ENCODE measurements at places on chromosomes 7 and 10.

DNA sequence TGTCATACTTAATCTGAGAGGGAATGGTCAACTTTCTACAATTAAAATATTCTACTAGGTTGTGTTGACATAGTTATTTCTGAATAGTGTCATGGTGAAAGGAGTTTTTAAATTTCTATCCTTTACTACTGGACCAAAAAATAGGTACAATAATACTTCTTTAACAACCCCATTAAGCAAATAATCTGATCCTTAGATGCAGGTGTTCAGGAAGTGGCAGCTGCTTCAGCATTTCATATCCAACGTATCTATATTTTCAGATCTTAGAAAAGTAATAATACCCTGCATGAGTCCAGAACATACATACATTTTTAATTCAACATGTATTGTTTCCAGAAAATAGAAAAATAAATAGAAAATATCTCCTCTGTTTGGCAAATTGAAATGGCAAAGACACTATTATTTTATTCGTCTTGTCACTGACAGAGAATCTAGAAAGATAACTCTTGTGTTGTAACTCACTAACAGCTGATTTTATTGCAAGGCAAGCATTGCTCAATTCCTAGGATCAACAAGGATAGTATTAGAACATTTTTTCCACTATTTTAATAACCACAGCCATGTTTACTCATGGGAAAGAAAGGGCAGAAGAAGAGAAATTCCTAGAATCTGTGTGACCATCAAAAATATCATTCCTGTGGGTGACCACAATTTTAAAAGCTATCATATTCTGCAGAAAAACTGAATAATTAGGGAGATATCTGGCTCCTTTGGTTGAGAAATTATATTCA, 159.3 kb upstream of the CNTNAP2 start:
- H3K4me1 ChIP-seq = no peaks in the 10 kb centered on the region
- H3K36me3 ChIP-seq = no peaks in the 10 kb centered on the region
- no peak overlapping the region for H3K4me3 ChIP-seq
- no peak for DNase-seq

DNA sequence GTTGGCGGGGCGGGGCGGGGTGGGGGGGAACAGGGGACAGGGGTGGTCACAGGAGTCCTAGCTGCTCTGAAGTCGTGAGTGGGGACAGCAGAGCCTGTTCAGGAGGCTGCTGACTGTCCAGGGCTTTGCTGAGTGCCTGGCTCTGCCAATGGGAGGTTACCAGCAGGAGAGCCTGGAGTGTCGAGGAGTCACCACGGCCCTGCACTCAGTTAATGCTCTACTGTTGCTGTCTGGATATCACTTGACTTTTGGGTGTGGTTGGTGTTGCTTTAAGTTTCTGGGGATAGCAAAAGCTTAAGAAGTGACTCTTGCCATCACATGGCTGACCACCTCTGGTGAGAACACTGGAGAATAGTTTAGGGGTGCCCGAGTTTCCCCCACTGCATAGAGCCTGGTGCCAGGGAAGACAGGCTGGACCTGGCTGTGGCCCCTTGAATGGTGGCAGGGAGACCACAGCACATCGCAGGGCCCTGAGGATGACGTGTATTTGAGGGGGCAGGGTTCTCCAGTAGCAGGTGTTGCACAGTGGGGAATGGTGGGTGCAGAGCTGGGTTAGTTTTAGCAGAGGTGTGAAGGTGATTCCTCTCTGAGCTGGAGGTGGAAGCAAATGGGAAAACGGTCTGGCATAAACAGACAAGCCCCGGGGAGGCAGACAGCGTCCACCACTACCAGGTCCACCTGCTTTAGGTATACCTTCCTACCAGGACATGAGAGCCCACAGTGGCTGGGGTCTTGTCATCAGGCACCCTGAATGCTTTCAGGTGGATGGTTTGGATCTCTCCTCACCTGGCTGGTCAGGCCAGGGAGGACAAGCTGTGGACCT, 54.2 kb upstream of the CAMK2B start:
- no peaks in the 10 kb centered on the region for H3K4me1 ChIP-seq
- DNase-seq = no peak
- no peak overlapping the region for H3K27ac ChIP-seq
- no peaks in the 10 kb centered on the region for H3K36me3 ChIP-seq

DNA sequence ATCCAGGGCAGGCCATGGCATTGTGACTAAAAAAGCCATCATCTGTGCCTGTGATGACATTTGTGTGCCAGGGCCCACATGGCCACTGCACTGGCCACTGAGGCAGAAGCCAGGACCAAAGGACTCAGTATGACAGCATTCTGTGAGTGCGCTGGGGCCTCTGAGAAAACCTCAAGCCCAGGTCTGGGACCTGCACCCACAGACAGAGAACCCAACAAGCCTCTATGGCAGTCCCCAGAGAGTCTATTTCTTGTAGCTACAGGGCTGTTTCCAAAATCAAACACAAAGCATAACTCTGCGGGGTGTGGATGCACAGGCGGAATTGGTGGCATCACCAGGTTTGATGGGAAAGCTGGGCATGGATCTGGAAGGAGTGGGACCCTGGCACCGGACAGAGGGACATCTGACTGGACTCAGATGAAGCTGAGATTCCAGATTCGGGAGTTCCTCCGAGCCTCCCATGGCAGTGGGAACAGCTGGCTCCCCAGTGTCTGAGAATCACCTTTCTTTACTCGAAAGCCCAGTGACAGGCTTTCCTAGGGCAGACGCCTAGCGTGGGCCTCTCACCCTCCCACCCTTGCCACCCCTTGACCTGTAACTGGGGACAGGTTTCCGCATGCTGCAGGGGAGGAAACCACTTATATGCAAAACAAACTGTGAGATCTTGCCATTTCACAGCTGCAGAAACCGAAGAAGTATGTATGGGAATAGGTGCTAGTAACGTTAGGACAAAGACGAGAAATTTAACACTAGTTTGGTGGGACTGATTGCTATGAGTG, 70.6 kb upstream of the RHEB start:
- H3K4me3 ChIP-seq = no peak overlapping the region
- no peak overlapping the region for H3K27ac ChIP-seq
- peaks cover 4% of the 10 kb centered on the region for H3K4me1 ChIP-seq
- peaks cover 17% of the 10 kb centered on the region for H3K36me3 ChIP-seq
- no peaks in the 10 kb centered on the region for H3K27me3 ChIP-seq

- H3K27ac ChIP-seq = no peak overlapping the region
- peaks cover 6% of the 10 kb centered on the region for H3K4me1 ChIP-seq
- no peaks in the 10 kb centered on the region for H3K27me3 ChIP-seq
- H3K4me3 ChIP-seq = no peak overlapping the region
- DNase-seq = no peak
These were observed 7.4 kb downstream of the PRPS1L1 start for GRCh38 chr7:18020138-18020715.

- peaks cover 26% of the 10 kb centered on the region for H3K4me1 ChIP-seq
- peak; percentile 93 for DNase-seq
- no peaks in the 10 kb centered on the region for H3K36me3 ChIP-seq
- peak overlapping the region; percentile 69 for H3K27ac ChIP-seq
These were observed 134.1 kb upstream of the GDF10 start for GRCh38 chr10:47165711-47166404.

- no peak overlapping the region for H3K4me3 ChIP-seq
- no peaks in the 10 kb centered on the region for H3K27me3 ChIP-seq
- no peak overlapping the region for H3K27ac ChIP-seq
- no peaks in the 10 kb centered on the region for H3K4me1 ChIP-seq
- no peaks in the 10 kb centered on the region for H3K36me3 ChIP-seq
- DNase-seq = no peak
These were observed 103.7 kb upstream of the LRRN3 start for GRCh38 chr7:110987127-110987693.
